ENCODE measurements at places on chromosomes 2 and 18.
A peak's percentile ranks its signal among the peaks of the same experiment; 100 is the strongest.

DNA sequence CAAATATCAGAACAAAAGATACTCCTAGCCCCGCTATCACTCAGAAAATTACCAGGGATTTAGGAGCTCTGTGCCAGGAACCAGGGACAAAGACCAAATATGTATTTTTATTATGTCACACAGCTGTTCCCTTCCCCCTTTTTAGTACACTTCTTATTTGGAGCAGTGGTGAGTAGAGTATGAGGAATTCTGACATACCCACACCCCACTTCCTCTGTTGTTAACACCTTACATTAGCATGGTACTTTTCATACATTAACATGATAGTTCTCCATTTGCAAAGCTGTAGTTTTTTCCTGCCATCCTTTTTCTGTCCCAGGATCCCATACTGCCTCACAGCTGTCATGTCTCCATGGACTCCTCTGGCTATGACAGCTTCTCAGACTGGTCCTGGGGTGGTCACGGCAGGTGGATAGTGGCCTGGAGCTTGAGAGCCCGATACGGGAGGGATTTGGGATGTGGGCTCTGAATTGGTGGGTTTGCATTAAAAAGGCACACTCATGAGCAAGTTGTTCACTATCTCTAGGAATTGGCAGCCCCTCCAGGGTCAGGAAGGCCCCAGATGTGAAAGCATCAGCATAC lies 100.2 kb downstream of the SH3RF3 start:
- DNase-seq, result no peak

DNA sequence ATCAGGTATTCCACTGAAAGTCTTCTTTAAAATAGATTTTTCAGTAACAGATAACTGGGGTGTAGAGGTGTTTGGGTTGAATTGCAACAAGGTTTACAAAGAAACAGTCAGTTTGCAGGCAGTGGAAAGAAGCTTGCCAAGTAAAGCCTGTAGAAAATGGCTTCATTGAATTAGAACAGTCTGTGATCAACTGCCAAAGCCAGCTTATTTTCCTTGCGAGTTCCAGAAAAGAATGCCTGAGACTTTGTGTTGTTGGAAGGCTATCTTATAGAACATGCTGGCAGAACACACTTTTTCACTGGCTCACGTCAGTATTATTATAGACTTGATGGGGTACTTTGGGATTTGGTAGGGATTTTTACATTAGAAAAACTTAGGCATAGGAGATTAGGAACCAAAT lies 601.0 kb downstream of the XIRP2 start:
- no peak for DNase-seq

DNA sequence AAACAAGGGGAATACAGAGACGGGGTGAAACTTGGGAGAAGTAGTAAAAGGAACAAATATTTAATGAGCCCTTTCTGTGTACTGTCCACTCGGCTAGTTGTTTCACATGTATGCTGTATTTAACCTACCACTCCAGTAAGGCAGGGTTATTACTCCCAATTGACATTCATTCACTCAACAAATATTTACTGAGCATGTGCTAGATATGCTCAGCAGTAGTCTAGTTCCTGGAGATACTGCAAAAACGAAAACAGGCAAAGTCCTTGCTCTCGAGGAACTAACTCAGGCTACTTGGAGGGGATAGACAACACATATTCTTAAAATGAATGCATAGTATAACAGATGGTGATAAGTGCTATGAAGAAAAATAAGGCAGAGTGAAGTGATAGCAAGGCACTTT lies 207.3 kb downstream of the SS18 start:
- no peak for DNase-seq

- no peak for DNase-seq
These were observed 18.1 kb upstream of the TAF1B start for GRCh38 chr2:9824956-9825720.

DNA sequence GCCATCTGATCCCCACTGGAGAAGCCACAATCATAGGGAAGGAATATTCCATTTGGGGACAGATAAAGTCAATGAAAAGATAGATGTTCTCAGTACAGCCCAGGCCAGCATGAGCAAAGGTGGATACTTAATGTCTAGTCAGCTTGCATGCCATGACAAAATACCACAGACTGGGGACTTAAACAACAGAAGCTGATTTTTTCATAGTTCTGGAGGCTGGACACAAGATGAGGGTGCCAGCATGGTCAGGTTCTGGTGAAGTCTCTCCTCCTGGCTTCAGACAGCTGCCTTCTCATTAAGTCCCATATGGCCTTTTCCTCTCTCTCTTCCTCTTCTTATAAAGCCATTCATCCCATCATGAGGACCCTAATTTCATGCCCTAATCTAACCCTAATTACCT lies 116.1 kb upstream of the CYP1B1 start:
- DNase-seq, result no peak

GRCh38 chr2:132597166-132597565 lies 72.8 kb downstream of the LYPD1 start:
- DNase-seq, result no peak

- DNase-seq, result no peak
These were observed 130.0 kb downstream of the ZEB2 start for GRCh38 chr2:144389930-144390311.

GRCh38 chr2:238267884-238268680 lies 20.3 kb downstream of the PER2 start:
- DNase-seq, result no peak

- DNase-seq, result no peak
These were observed 257.7 kb downstream of the ANAPC1 start for GRCh38 chr2:111626037-111626864.

GRCh38 chr2:26740890-26741302 lies 23.2 kb upstream of the SLC35F6 start:
- no peak for DNase-seq

DNA sequence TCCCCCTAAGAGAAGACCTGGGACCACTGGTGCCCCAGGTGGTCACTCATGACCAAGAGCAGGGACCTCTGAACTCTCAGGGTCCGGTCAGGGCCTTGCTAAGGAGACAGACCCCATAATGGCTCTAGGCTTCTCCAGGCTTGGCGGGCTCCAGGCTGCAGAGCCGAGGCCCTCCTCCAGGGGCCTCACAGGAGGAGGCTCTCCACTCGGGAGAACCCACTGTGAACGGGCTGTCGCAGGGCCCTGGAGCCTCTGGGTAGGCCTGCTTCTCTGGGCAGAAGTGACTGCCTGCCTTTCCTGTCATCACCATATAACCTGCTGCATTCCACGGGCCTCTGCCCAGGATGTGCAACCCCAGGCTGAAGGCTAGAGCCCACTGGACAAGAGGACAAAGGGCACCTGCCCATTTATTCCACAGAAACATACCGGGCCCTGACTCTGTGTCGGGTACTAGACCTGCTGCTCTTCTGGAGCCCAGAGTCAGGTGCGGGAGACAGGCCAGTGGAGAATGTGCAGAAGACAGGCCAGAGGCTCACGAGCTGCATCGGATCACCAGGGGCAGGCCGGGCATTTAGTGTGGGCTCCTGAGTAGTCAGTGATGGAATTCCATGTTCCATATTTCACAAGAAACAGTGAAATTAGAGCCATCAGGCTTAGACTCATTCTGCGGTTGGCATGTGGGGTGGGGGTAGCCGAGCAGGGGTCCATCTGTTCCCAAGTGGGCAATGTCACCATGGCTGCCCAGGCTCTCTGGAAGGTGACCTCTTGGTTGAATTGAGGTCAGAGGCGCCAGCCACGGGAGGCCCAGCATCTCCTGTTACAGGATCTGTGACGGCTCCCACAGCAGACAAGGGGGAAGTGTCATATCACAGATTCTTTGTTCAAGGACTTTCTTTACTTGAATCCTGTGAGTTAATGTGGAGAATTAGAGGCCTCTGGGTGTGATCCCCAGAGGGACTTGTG lies 220.8 kb downstream of the SH3RF3 start:
- DNase-seq, result no peak

- DNase-seq, result no peak
These were observed 33.4 kb upstream of the VPS54 start for GRCh38 chr2:64052463-64053241.

DNA sequence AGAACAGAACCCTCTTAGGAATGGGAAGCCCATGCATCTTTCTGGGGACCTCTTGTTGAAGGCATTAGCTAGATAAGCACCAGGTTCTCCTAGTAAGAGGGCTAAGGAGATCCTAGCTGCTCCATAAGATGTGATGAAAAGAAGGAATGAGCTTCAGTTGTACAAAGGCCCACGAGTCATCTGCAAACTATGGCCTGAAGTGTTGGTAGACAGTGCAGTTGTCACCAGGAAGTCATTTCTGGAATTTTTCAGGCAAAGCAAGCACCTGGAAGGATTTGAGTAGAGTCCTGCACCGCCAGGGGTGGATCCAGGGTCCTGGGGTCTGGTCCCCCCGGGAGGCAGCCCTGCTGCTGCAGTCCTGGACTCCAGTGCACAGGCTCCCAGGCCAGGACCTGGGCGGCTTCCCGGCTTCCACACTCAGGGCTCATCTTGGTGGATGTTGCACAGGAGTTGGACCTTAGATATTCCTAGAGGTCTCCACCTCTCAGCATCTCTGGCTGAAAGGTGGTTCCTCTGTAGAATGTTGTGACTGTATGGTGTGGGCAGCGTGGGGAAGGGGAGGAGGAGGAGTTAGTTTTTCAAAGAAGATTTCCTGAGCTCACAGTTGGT lies 85.3 kb downstream of the LDLRAD4 start:
- DNase-seq, result no peak

GRCh38 chr2:159459279-159459678 lies 157.1 kb downstream of the BAZ2B start:
- no peak for DNase-seq

DNA sequence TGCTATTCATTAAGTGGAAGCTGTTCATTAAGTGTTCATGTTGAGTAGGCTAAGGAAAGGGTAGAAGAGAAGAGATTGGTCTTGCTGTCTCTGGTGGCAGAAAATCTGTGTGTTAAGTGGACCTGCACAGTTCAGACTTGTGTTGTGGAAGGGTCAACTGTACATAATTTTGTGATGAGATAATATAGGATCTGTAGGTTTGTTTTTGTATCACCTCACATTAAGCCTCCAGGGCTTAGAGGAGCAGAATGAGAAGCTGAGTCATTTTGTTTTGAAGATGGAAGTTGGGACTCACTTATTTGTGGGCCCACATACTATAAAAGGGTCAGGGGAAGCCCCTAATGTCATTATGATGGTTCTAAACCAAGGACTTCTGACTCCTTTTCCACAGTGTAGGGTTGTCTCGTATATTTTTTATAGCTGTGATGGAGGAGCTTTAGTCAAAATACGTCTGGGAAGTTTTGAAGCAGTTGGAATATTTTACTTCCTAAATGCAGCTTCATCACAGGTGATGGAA lies 18.2 kb downstream of the PMS1 start:
- DNase-seq, result no peak

- no peak for DNase-seq
These were observed 14.1 kb upstream of the PMAIP1 start for GRCh38 chr18:59885579-59886163.

DNA sequence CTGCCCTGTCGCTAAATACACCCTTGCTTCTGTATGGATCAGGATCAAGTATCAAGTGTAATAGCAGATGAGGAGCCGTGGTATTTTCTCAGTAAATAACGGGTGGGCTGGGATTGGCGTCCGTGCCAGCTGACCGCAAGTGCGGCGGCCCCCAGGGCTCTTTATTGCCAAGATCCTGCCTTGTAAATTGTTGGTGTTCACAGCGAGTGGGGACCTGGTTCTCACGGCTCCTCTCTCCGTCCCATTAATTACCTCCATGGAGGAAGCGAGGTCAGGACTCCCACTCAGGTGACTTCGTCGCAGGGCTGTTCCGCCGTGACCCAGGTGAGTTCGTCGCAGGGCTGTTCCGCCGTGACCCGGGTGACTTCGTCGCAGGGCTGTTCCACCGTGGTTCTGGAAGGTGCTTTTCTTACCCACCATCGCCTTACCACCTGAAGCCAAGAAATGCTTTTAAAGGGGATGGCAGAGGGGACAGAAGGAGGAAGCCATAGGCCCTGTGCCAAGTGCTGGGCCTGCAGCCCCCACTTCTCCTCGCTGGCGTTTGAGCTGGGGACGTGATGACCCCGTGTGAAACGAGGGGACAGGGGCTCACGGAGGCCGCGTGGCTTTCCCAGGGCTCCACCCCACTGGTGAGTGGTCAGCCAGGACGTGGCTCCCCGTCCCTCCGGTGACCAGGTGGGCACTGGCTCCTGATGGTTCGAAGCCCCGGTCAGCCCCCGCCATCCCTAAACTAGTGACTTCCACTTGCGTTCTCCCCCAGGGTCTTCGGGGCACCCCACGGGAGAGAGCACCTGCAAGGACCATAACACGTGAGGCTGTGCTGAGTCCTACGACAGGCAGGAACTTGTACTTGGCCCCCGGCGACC lies 118.4 kb downstream of the TWIST2 start:
- no peak for DNase-seq

- DNase-seq, result no peak
These were observed 57.1 kb downstream of the ZFP36L2 start for GRCh38 chr2:43169099-43169945.

DNA sequence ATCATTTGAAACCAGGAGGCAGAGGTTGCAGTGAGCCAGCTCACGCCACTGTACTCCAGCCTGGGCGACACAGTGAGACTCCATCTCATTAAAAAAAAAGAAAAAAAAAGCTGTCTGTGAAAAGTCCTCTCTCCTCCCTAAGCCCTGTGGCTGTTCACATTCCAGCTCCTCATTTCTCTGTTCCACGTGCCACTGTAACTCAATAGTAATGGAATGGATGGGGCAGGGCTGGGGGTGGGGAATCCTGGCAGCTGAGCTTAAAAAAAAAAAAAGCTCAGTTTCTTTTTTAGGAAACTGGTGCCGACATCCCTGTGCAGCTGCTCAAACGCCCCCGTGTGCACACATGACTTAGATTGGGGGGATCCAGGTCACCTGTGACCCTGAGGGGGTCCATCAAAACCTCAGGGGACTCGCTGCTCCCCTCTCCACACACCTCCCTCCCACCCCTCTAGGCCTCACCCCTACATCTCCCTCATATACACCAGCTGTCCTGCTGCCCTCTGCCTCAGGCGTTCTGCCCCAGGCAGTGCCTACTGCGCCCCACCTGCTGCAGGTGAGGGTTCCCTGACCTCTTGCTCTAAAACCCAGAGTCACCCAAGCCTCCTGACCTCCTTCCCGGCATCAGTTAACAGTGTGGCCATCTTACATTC lies 255.4 kb downstream of the AGAP1 start:
- no peak for DNase-seq

GRCh38 chr2:75491129-75491753 lies 69.5 kb downstream of the EVA1A start:
- DNase-seq, result peak; percentile 46

GRCh38 chr2:240851078-240851991 lies 17.3 kb upstream of the AGXT start:
- DNase-seq, result peak; percentile 54

- DNase-seq, result no peak
These were observed 82.0 kb downstream of the XDH start for GRCh38 chr2:31332521-31332920.

DNA sequence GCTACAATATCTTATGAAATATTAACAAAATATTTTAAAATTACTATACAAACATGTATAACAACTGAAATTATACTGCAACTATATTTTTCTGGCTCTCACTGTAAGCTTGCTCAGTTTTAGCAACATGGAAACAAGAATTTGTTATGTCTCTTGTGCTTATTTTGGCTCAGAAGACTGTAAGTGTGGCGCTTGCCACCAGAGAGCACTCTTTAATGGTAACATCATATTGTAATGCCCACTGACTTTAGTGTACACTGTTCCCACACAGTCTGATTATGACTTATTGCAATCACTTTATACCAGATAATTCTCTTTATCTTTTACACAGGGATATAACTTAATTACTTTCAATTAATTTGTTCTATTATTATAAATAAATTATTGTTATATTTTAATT lies 1500.6 kb upstream of the TMEFF2 start:
- no peak for DNase-seq

GRCh38 chr2:169009865-169010579 lies 21.1 kb downstream of the ABCB11 start:
- no peak for DNase-seq

GRCh38 chr2:99150706-99151105 lies 4.0 kb downstream of the TSGA10 start:
- DNase-seq, result no peak

- DNase-seq, result no peak
These were observed 85.7 kb downstream of the SLC4A3 start for GRCh38 chr2:219713110-219713509.

Data from AG09319 (cell line).